ENCODE measurements at places on chromosomes 7 and 10.

DNA sequence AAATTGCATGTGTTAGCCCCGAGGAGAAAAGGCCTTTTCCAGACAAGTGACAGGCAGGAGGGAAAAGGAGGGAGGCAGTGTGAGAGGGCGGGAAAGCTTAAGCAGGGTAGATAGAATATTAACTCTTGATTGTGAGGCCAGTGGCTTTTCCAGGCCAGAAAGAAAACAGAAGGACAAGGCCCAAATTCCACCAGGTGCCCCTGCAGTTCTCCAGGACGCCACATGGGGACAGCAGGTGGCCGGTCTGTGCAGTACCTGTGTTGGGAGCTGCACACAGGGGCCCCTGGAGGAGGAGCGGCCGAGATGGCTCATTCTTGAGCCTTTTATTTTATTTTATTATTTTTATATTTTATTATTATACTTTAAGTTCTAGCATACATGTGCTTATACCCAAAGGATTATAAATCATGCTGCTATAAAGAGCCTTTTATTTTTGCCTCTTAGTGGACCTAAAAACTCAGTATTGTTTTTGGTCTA lies 141.3 kb upstream of the KLF14 start:
- no peaks in the 10 kb centered on the region for H3K36me3 ChIP-seq
- H3K4me1 ChIP-seq, result peaks cover 9% of the 10 kb centered on the region
- H3K27ac ChIP-seq, result no peak overlapping the region
- H3K27me3 ChIP-seq, result no peaks in the 10 kb centered on the region

DNA sequence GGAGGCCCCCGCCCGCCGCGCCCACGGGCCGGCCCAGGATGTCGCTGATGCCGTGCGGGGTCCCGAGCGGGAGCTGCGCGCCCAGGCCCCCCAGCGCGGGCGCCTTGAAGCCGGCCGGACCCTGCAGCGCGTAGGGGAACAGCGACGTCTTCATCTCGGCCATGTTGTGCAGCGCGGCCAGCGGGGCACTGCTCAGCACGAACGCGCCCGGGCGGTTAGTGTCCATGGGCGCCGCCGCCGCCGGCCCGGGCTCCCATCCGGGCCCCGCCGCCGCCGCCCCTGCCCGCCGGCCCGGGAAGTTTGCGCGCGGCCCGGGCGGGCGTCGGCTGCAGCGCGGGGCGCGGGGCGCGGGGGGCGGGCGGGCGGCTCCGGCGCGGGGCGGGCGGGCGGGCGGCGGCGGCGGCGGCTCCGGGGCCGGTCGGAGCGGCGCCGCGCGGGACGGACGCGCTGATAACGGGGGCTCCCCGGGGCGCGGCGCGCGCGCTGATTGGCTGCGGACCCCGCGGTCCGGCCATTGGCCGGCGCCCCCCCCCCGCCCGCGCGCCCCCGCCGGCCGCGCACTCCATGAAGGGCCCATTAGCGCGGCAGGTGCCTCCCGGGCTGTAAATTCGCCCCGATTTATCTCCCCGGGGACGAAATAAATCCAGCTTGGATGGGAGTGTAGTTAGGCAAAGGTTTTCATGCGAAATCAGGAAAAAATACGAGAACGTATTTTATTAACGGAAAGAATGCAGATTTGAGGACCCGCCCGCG lies at the start of gene NKX6-2:
Gene NKX6-2 (minus strand): TSS at position 425 of the 753 bp plus-strand sequence. CDS start 199 bp downstream, at position 226.
- no peak for DNase-seq
- H3K4me3 ChIP-seq, result peak within 1 kb of the TSS; percentile 15
- peaks cover 24% of the 10 kb centered on the region for H3K36me3 ChIP-seq
- H3K4me1 ChIP-seq, result no peaks in the 10 kb centered on the region

GRCh38 chr10:131847241-131847783 lies 53.5 kb upstream of the PPP2R2D start:
- no peak overlapping the region for H3K27ac ChIP-seq
- no peaks in the 10 kb centered on the region for H3K4me1 ChIP-seq
- H3K4me3 ChIP-seq, result no peak overlapping the region

- no peak for DNase-seq
- H3K27ac ChIP-seq, result no peak overlapping the region
- H3K4me3 ChIP-seq, result no peak overlapping the region
- H3K36me3 ChIP-seq, result no peaks in the 10 kb centered on the region
Measured at GRCh38 chr10:122182308-122182707, 88.8 kb upstream of the BTBD16 start.

GRCh38 chr10:30798646-30799185 lies 169.2 kb upstream of the LYZL2 start:
- no peak overlapping the region for H3K27ac ChIP-seq
- no peaks in the 10 kb centered on the region for H3K27me3 ChIP-seq
- H3K36me3 ChIP-seq, result no peaks in the 10 kb centered on the region

- H3K4me1 ChIP-seq, result peaks cover 27% of the 10 kb centered on the region
- peak; percentile 56 for DNase-seq
- H3K4me3 ChIP-seq, result no peak overlapping the region
- H3K36me3 ChIP-seq, result peaks cover 3% of the 10 kb centered on the region
Measured at GRCh38 chr10:97553575-97554031, 19.0 kb upstream of the ANKRD2 start.

GRCh38 chr10:75904499-75905283 lies 473.3 kb downstream of the LRMDA start:
- DNase-seq, result no peak
- H3K27ac ChIP-seq, result no peak overlapping the region
- H3K27me3 ChIP-seq, result peaks cover 82% of the 10 kb centered on the region
- H3K4me1 ChIP-seq, result peaks cover 8% of the 10 kb centered on the region

GRCh38 chr10:114077347-114077746 lies 33.7 kb downstream of the ADRB1 start:
- H3K27ac ChIP-seq, result no peak overlapping the region
- no peaks in the 10 kb centered on the region for H3K4me1 ChIP-seq
- H3K36me3 ChIP-seq, result no peaks in the 10 kb centered on the region
- H3K4me3 ChIP-seq, result no peak overlapping the region

DNA sequence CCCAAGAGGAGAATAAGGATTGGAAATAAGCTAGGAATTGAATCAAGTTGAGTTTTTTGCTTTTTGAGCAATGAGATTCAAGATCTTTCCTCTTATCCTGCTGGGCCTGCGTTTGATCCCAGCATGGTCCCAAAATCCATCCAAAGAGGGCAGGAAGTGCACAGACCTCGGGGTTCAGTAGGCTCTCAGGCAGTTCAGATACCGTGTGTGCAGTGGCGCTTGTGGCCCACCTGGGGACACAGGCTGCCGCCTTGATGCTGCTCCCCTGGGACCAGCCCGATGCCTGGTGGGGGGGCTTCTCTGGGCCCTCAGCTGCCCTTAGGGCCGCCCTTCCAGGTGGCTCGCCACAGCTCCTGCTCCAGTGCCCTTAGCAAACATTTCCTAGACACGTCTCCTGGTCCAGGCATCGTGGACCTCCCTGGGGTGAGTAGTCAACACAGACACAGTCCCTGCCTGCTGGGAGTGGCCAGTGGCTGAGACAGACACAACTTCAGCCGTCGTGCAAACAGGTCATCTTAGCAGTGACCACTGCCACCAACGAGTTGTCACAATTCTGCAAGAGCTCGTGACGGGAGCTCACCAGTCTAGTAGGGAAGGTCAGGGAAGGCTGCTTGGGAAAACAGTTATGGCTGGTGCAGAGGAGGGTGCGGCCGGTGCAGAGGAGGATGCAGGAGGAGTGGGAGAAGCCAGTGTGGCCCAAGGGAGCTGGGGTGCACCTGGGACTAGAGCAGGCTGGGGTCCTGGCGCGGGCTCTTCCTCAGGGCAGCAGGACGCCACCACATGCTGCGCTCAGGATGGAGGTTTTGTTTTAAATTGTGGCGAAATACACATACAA lies 21.7 kb upstream of the JAKMIP3 start:
- H3K27me3 ChIP-seq, result peaks cover 76% of the 10 kb centered on the region
- H3K27ac ChIP-seq, result no peak overlapping the region
- no peaks in the 10 kb centered on the region for H3K36me3 ChIP-seq
- H3K4me1 ChIP-seq, result no peaks in the 10 kb centered on the region
- no peak for DNase-seq
- no peak overlapping the region for H3K4me3 ChIP-seq

GRCh38 chr7:126690848-126691751 lies 561.6 kb downstream of the GRM8 start:
- H3K27ac ChIP-seq, result no peak overlapping the region
- H3K36me3 ChIP-seq, result peaks cover 2% of the 10 kb centered on the region
- no peak for DNase-seq
- no peaks in the 10 kb centered on the region for H3K4me1 ChIP-seq
- no peak overlapping the region for H3K4me3 ChIP-seq
- peaks cover 6% of the 10 kb centered on the region for H3K27me3 ChIP-seq

DNA sequence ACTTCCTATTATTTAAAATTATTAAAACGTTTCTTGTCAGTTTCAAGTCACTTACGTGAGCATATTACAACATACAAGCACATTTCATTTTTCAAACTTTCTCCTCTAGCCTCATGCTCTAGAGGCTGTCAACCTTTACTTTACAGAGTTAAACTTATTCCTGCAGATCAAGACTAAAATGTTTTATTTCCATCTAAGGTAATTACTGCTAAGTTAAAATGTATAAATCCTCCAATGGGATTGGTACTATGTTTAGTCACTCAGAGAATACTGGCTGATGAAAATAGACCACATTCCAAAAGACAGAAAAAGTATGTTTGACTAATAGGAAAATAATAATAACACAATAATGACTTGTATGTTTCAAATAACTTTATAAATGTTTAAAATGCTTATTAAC lies 8.4 kb upstream of the TRDMT1 start:
- H3K4me1 ChIP-seq, result peaks cover 42% of the 10 kb centered on the region
- no peak for DNase-seq
- no peaks in the 10 kb centered on the region for H3K36me3 ChIP-seq
- no peak overlapping the region for H3K27ac ChIP-seq
- H3K27me3 ChIP-seq, result no peaks in the 10 kb centered on the region

GRCh38 chr10:22560096-22560912 lies 154.1 kb downstream of the PIP4K2A start:
- DNase-seq, result no peak
- H3K4me3 ChIP-seq, result no peak overlapping the region
- no peaks in the 10 kb centered on the region for H3K27me3 ChIP-seq
- H3K4me1 ChIP-seq, result no peaks in the 10 kb centered on the region

DNA sequence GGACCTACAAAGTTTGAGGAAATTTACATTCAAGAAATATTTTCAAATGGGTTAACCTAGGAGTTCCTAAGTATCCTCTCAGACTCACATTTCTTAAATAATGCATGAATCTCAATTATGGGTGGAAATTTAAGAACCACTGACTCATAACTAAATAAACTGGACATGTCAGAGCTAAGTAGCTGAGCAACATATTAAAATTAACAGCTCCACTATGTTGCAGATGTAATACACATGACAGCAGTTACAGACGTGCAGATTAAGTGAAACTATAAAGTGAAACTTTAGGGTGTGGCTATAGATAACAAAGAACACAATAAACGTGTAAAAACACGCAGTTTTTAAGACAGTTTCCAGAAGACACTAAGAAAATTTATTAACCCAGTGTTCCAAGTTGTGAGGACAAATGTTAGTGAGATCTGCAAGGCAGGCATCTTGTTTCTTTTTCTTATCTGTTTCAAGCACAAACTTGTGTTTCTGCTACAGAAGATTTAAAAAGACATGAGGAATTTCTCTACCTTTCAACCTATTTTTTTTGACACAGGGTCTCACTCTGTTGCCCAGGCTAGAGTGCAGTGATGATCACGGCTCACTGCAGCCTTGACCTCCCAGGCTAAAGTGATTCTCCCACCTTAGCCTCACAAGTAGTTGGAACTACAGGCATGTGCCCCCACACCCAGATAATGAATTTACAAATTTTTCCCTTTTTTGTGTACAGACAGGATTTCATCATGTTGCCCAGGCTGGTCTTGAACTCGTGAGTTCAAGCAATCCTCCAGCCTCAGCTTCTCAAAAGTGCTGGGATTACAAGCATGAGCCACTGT lies 25.3 kb downstream of the DNMBP start:
- H3K27me3 ChIP-seq, result no peaks in the 10 kb centered on the region
- no peaks in the 10 kb centered on the region for H3K36me3 ChIP-seq
- peaks cover 44% of the 10 kb centered on the region for H3K4me1 ChIP-seq
- peak overlapping the region; percentile 92 for H3K27ac ChIP-seq

DNA sequence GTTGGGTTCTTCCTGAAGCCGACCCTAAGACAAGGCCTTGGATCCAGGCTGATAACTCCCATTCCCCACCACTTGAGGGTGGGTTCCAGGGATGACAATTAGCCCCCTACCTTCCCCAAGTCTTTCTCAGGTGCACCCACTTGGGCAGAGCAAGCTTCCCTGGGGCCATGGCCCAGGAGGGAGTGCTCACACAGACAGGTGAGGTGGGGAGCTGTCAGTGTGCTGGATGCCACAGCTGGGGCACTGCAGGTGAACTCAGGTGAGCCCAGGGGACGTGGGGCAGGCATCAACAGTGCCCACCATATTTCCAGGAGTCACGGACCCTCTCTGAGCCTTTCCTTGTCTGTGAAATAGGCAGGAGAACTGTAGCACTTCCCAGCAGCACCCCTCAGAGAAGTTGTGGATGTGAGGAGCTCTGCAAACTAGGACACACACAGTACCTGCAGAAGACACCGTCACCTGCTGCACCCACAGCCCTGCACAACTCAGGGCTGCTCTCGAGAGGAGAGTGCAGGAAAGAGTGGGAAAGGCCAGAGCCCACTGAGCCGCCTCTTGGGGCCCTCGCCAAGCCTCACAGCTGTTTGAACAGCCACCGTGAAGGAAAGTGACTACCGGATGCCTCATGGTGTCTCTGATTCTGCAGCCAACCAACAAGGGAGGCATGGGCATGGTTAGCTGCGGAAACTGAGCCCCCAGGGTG lies 17.9 kb downstream of the SH3PXD2A start:
- peaks cover 44% of the 10 kb centered on the region for H3K4me1 ChIP-seq
- DNase-seq, result no peak
- H3K27me3 ChIP-seq, result no peaks in the 10 kb centered on the region
- no peak overlapping the region for H3K27ac ChIP-seq
- H3K4me3 ChIP-seq, result no peak overlapping the region
- no peaks in the 10 kb centered on the region for H3K36me3 ChIP-seq

DNA sequence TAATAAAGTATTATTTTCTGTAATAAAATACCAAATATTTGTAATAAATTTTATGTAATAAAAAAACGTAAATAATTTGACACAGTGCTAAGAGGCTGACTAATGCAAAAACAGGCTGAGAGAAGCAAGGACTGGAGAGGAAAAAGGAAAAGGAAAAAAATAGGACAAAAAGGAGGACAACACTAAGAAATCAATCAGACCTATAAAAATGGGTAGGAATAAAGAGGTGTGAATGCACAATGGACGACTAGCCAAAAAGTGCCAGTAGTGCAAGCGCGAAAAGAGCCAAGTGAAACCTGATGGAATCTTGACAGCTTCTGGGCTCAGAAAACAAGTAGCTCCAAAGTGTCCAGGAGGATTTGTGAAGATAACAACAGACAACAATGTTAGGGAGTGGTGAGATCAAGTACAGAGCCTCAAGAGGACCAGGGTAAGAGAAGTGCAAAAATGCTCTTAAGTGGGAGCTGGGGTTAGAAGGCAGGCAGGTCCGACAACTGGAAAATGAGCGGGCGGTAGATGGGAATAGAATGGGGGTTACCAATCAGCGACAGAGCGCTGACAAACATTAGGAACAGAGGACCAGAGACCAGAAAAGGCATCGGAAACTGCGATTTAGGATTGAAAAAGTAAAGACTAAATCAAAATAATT lies 1.2 kb downstream of the BRAF start:
- no peaks in the 10 kb centered on the region for H3K36me3 ChIP-seq
- H3K27ac ChIP-seq, result no peak overlapping the region
- no peak for DNase-seq
- H3K4me3 ChIP-seq, result no peak overlapping the region

DNA sequence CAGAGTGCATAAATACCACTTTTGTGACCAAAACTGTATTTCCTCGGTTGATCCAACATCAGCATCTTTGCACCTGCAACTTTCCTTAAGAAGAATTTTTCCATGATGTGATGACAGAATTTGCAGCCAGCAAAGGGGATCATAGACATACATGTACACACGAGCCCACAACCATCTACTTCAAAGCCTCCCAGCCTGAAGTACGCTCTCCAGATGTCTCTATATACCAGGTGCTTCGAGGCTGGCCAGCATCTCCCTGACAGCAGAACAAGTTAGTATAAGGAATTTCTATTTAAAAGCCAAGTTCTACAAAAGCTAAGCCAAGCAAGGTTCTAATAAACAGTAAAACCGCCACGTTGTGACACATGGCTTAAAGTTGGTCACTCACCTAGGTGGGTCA lies 328.5 kb downstream of the KCNMA1 start:
- no peaks in the 10 kb centered on the region for H3K27me3 ChIP-seq
- H3K4me3 ChIP-seq, result no peak overlapping the region

Measured in mesothelial cell of epicardium (in vitro differentiated cells).